D721Med (cell line): ENCODE measurements at places on chromosomes 5 and 9.

GRCh38 chr5:178237431-178238312, 5.1 kb upstream of the PHYKPL start:
- no peak for DNase-seq

- DNase-seq, result no peak
Measured at GRCh38 chr5:154757814-154758406, 2.7 kb downstream of the LARP1 start.

- no peak for DNase-seq
Measured at GRCh38 chr5:113090336-113091106, 113.9 kb downstream of the DCP2 start.

GRCh38 chr9:113963017-113963620, 87.0 kb downstream of the ZNF618 start:
- peak; percentile 60 for DNase-seq

DNA sequence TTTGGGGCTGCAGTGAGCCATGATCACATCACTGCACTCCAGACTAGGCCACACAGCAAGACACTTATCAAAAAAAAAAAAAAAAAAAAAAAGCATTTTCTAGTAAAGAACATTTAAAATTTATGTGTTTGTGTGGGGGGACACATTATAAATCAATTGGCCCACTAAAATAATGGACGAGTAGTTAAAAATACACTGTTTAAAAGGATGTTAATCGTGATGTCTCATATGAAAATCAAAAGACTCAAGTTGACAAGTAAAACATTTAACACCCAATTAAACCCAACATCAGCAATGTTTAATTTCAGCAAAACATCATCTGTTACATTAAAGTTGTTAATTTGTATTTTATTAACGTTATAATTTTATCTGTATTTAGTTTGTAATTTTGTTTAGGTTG, 152.3 kb downstream of the MAPKAP1 start:
- no peak for DNase-seq

DNA sequence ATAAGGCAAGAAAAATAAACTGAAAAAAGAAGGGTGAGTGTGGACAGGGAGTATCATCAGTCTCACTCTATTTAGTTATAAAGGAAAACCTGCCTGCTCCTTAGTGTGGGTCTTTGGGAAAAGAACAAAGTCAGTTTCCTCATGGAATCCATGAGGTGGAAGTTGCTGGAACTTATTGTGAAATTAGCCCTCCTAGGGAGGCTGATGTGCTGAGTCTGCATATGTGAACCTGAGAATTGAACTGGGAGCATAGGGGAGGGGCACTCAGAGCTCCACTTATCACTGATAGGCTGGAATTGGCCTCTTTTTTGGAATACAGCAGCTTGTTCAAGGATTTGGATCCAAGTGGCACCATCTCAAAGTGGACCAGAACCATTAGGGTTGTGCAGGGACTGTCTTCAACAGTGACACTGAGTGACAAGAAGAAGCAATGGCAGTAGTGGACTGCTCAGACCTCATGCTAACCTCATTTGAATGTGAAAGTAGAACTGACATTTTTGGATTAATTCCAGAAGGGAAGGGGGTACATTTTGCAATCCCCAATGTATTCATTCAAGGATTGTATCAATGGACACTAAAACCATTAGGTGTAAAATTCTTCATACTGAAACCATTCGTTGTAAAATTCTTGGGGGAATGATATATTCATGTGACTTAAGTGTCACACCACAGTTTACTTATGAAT, 103.6 kb upstream of the KLF9 start:
- DNase-seq, result no peak

DNA sequence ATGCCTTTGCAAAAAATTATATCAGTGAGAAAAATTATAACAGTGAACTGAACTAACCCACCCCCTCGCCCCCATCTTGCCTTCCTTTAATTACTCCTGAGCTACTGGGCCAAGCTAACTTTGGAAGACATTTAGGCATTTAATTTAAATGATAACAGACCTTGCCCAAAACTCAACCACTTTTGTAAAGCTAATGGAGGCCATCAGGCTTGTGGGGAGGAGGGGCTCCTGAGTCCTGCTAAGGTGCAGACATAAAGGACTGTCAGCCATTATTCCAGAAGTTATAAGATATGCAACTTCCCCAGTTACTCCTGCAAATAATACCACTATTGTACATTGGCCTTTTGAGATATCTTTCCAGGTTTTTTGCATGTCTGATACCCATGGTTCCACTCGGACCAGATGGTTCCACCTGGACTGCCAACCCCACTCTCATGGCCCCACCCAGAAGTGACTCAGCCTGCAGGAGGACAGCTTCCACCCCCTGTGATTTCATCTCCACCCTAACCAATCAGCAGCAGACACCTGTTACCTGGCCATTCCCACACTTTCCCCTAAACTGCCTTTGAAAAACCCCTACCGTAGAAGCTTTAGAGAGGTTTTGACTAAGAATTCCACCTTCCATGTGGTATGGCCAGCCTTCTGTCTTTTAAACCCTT, 805.4 kb upstream of the CDH6 start:
- no peak for DNase-seq

- DNase-seq, result no peak
Measured at GRCh38 chr9:35811381-35812024, 559 bp downstream of the SPAG8 start.

DNA sequence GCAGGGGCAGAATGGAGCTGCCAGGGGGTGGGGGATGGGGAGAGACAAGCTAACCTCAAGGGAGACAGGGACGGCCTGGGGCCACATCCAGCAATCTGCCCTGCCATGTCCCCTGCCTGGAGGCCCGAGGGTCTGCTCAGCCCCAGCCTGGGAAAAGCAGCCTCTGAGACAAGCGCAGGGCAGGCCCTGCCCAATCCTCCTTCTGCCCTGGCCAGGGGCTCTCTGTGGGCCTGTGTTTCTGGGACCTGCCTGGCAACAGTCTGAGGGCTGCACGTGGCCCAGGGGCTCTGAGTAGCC, 13.9 kb upstream of the QSOX2 start:
- no peak for DNase-seq

DNA sequence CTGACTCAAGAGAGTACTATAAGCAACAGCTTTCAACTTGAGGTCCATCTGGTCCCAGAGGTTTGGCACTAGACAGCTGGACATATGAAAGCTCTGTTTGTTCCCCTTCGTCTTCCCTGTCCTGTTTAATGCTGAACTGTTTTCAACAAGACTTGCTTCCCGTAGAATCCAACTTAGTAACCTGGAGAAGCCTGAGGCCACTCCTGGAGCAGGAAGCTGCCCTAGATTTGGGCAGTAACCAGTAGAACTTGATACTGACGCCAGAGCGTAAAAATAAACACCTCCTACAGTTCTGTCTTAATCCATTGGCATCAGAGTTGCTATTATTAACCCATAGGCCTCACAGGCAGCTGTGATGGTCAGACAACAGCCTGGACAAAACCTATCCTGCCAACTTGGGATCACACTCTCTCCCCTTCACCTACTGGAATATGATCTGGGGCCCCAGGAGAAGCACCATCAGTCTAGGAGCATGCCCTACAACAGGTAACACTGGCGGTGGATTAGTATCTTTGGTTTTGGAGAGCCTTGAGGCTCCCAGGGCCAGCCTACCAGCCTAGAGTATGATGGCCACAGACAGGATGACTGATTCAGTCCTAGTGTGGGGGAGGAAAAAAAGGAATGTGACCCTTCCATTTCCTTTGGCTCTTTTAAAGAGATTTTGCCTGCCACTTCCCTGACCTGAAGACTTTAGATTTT, 29.2 kb downstream of the RUSC2 start:
- no peak for DNase-seq

DNA sequence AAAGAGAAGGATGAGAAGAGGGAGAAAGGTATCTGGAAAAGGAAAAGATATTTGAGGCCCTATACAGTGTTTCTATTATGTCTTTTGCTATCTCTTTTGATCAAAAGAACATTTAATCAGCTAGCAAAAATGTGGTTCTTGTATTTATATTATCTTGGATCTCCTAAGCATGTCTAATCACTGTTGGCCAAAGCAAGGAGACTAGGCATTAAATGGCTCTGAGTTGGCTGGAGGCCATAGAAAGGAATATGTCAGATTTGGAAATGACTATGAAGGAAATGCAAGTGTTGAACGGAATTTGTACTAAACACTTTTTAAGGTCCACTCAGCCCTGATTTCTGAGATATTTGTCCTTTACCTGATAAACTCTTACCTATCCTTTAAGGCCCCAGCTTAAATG, 22.4 kb upstream of the THG1L start:
- DNase-seq, result no peak

DNA sequence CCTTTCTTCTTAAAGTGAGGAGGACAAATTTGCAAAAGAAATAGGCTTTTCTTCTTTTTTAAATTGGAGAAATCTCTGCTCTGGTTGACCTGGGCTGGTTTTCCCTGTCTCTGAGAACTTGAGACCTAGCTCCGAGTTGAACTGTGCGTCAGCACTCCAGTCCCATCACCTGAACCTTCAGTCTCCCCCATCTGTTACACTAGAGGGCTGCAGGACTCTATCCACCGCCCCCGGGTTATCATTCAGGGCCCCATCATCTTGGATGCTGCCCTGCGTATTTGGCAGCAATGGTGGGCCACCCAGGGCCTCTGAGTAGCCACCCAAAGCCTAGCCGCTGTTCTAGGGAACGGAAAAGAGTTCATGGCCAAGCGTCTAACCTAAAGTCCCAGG, 2.5 kb downstream of the FOXE1 start:
- no peak for DNase-seq

DNA sequence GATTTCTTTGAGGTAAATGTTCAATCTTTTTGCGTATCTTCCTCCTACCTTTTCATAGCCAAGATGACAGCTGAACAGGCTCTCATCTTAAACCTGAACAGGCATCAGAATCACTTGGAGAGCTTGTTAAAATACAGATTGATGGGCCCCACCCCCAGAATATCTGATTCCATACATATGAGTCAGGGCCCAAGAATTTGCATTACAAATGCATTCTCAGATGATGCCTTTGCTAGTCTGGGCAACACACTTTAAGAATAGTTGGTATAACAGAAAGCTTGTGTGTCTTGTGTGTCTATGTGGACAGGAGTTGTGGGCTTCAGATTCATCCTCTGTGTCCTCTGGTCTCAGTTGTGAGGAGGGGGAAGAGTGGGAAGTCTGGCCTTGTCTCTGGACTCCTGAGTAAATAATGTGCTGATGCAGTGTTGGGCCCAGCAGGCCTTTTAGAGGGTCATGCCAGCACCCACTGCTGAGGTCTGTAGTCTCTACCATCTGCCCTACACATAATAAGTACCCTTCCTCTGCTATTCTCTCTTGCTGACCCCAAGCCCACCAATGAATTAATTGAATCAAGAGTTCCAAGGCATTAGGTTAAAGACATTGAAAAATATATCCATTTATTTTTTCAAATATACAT, 43.1 kb downstream of the PTCD2 start:
- no peak for DNase-seq

DNA sequence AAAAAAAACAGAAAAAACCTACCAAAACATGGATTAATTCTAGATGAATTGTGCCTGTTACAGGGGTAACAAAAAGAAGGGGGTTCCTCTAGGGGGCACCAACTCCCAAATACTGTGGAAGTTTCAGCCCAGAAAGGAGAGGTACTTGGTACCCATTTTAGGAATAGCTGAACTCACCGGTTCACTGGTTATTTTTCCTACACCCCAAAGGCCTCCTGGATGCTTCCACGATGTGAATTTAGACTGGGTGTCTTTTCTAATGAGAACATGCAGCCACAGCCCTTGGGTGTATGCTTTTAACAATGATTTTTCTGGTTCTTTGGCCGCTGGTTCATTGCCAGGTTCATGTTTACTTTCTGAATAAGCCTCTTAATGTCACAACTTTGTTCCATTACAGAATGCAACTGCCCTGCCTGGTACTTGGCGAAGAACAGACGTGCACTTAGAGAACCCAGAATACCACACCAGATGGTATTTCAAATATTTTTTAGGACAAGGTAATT, 46.7 kb downstream of the GARNL3 start:
- no peak for DNase-seq

DNA sequence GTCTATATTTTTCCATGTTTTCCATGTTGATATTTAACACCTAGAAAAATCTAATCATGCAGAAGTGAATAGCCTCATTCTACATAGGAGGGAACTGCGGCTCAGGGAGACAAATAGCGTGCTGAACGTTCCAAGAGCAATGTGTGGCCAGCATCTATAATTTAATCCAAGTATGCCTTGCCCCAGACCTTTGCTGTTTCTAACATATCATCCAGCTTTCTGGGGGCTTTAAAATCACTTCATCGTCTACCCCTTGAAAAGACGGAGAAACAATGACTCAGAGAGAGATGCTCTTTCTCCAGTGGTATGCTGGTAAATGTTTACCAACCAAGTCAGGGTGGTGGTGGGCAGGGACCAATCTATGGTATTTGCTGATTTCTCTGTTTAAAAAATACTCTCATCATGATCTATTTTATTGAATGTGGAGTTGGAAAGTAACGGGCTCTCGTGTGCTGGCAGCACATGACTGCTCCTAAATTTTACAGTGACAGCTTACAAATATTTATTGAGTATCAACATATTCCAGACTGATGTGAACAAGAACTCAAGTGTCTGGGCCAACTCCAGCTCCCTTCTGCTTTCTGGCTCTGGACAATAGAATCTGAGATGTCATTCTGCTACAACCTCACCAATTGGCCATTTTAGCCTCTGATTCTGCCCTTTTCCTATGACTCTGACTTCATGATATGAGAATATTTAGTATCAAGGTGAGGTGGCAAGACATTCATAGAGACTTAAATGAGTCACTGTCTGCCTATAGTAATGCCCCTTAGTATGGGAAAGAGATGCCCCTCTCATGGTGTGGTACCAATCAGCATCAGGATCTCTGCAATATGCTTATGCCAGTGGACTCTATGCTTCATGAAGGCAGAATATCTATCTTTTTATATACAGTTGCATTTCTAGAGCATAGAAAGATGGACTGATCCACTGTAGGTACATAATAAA, 407.4 kb upstream of the TNC start:
- DNase-seq, result no peak

GRCh38 chr5:167903659-167904058, 387.8 kb upstream of the WWC1 start:
- no peak for DNase-seq

DNA sequence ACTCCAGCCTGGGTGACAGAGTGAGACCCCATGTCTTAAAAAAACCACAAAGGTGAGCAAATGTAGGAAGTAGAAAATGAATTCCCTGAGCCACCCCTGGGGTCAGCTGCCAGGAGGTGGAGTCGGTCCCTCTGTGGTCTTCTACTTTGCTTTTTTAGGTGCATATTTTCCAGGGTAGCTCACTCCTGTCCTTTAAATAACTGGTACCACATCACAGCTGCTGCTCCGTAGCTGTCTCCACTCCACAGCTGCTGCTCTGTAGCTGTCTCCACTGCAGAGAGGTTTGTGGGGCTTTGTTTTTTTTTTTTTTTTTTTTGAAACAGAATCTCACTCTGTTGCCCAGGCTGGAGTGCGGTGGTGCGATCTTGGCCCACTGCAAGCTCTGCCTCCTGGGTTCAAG, 8.9 kb downstream of the WDR5 start:
- DNase-seq, result no peak

- DNase-seq, result no peak
Measured at GRCh38 chr5:143051244-143052058, 281.3 kb downstream of the ARHGAP26 start.

DNA sequence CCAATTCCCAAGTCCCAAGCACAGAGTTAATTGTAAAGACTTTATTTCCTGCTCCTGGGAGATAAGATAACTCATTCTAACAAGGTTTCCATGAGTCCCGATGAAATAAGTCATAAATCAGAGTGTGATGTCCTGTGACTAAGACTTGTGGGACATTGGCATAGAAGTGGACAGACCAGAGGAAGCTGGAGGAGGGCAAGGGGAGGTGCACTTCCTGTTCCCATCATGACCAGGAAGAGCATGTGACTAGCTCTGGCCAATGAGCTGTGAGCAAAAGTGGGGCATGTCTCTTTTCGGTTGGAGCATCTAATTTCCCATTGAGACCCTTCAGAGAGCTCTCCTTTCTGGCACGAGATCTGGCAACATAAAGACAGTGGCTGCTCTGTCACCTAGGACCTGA, 100.4 kb downstream of the ZNF354C start:
- no peak for DNase-seq
